ENCODE measurements at places on chromosomes 4 and X.

- no peak for DNase-seq
Observed at GRCh38 chr4:5471691-5472090, 236.7 kb downstream of the EVC2 start.

DNA sequence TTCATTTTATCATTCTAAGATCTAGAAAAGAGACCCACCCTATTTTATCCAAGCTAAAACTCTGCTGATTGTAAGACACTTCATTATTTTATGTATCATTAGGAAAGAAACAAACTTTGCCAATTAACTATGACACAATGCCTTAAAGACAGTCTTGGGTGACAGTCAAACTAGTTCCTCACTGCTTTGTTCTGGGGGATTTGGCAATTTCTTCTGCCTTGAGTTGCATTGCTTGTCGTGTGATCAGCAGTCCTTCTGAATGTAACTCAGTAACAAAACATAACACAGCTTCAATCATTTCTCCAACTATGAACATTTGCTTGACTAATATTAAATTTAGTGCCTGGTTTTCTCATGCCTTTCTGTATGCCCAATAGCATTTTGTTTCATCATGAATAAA, 577.9 kb upstream of the DIPK2B start:
- no peak for DNase-seq

DNA sequence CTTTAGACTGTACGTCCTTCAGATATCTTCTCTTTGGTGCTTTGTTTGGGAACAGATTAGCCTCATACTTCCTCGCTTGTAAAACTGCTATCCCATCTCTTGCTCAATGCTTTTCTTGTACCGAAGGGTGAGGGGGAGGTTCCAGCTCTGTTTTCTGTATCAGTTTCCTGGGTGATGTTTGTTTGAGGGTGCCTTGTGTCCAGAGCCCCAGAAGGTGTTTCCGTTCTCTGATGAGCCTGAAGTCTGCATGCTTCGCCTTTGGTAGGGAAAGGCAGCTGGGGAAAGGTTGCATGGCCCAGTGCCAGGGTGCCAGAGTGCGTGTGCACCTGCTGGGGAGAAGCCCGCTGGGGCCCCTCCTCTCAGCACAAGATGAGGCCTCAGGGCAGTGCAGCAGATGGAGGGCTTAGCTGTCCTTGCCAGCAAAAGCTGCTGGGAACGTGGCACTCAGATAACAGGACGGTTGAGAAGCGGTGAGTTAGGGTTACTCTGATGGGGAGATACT, 73.7 kb downstream of the TBL1X start:
- DNase-seq: no peak

DNA sequence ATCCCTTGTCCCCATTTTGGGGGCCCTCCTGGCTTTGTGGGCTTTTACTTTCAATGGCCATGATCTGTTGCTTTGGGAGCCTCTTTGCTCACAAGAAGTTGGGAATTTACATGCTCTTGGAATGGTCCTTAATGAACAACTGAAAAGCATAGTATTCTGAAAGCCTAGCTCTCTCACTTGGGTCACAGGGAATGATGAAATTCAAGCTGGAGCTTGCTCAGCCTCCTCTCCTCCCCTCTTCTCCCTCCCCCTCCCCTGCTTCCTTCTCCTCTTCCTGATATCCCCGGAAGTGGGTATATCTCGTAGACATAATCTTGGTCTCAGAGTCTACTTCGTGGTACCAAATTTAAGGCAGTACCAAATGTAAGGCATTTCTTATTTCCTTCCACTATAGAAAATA, 400.6 kb upstream of the NR3C2 start:
- no peak for DNase-seq

DNA sequence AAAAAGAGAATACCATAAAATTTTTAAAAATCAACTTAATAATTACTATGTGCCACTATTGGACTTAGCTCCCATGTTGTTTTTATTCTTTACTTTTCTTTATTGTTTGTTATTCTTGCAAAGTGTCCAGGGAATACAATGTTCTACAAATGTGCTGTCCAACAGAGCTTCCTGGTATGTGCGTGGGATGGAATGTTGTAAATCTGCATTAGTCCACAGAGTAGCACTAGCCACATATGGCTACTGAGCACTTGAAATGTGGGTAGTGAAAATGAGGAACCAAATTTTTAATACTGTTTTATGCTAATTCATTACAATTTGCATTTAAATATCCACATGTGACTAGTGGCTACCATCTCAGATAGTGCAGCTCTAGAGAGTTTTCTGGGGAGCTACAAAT, 14.3 kb upstream of the CORIN start:
- DNase-seq: no peak

GRCh38 chr4:179664430-179665027, 2222.3 kb upstream of the AGA start:
- no peak for DNase-seq

DNA sequence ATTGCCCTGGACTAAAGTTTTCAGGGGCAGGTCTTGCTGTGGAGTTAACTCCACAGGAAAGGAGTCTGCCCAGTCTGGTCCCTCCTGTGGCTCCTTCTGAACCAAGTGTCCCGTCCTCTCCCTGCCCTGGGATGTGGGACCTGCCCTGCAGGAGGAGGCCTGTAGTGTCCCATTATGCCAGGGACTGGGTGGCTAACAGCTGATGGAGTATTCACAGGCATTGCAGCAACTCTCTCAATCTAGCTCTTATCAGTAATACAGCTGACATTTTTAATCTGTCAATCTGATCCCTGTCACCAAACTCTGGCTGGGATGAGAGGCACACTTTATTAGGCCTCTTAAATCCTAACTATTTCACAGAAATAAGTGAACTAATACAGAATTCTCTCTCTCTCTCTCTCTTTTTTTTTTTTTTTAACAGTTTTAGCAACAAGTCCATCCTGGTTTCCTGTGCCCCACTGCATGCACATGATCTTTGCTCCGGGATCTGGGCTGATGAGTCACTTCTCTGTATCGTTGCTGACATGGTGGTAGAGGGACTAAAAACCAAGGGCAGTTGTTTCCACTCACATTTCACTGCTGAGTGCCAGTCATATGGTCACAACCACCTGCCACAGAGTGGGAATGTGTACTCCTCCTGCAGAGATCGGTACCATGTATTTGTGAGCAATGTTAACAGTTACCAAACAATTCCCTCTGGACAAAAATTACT, 39.1 kb downstream of the HAND2 start:
- no peak for DNase-seq

GRCh38 chr4:26590639-26591038, 6.8 kb downstream of the TBC1D19 start:
- DNase-seq: no peak

DNA sequence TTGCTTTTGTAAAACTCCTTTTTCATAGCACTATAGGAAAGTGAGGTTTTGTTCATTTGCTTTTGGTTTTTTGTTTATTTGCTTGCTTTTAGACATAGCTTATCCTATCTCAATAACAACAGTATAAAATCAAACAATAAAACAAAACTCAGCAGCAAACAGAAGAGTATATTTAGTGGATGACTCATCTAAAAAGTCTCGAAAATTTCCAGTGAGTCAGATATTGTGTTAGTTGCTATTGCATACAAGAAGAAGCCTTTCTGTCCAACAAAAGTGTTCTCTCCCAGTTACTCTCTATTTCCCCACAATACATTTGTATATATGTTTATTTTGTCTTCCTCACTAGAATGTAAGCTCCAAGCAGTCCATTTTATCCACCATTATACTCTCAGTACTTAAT, 36.0 kb upstream of the NPNT start:
- DNase-seq: no peak
